Memory B cell (primary cell): ENCODE measurements at places on chromosomes 2 and 18.

- no peak for DNase-seq
These were observed 87.0 kb downstream of the MTX2 start for GRCh38 chr2:176356251-176356650.

DNA sequence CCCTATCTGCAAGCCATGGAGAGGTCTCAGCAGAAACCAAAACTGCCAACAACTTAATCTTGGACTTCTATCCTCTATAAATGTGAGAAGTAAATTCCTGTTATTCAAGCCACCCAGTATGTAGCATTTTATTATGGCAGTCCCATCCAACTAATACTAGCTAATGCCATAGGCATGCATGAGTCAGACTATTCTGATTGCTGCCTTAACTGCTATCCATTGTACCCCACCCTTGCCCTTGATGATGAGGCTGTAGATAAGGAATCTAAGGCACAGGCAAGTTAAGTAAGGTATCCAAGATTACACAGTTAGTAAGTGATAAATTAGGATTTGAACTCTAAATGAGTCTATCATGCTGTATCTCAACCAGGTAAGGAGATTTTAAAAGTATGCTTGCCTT is 223.0 kb downstream of the UBE2E3 start:
- no peak for DNase-seq

GRCh38 chr18:42644729-42645131 is 470.8 kb downstream of the RIT2 start:
- no peak for DNase-seq

DNA sequence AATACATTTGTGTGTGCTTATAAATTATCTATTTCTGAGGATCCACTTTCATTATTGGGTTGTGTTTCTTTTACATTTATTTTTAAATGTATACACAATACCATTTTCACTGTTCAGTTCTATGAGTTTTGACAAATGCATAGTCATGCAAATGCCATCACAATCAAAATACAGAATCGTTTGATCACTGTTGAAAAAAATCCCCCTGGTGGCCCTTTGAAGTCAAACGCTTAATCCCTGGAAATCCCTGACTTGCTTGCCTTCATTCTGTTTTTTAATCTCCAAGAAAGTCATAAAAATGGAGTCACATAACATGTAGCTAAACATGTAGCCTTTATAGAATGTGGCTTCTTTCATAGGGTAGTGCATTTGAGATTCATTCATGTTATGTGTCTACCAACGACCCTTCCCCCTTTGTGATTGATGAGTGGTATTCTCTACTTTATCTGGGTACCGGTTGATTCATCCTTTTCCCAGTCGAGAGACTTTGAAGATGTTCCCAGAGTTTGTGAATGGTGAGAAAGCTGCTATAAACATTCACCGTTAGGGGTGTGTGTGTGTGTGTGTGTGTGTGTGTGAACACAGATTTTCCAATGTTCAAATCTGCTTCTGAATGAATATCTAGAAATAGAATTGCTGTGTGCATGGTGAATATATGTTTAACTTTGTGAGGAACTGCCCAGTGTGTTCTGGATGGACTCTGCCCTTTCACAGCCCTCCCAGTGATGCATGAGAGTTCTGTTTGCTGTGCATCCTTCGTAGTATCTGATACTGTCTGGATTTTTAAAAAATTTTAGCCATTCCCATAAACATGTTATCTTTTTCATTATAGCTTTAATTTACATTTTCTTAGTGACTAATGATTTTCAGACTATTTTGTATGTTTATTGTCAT is 173.6 kb downstream of the GALR1 start:
- no peak for DNase-seq

DNA sequence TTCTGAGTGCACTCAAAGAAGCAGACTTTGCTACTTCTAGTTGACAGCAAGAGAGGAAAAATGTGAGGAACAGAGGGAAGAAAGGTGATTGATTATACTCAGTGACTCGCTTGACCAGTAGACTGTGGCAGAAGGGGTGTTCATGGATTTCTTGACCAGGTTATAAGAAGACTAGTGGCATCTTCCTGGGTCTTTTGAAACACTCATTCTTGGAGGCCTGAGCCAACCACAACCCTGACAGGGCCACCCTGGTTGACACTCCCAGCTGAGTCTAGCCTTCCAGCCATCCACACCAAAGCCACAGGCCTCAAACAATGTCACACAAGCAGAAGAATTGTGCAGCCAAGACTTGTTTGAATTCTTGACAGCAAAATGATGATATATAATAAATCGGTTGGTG is 366.3 kb downstream of the SS18 start:
- no peak for DNase-seq

DNA sequence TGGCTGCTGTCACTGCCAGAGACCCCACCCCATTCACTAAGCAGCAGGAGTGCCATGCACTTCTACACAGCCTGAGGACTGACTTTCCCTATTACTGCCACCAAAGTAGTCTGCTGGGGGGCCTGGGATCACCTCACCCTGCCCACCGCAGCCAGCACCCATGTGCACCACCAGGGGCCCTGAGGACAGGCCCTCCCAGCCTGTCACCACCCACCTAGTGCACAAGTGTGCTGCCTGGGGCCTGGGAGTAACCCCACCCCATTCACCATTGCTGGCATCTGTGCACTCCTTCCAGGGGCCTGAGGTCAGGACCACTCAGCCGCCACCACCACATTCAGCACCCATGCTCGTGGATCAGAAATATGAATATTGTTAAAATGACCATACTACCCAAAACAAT is 247.8 kb upstream of the NCKAP5 start:
- DNase-seq = no peak

DNA sequence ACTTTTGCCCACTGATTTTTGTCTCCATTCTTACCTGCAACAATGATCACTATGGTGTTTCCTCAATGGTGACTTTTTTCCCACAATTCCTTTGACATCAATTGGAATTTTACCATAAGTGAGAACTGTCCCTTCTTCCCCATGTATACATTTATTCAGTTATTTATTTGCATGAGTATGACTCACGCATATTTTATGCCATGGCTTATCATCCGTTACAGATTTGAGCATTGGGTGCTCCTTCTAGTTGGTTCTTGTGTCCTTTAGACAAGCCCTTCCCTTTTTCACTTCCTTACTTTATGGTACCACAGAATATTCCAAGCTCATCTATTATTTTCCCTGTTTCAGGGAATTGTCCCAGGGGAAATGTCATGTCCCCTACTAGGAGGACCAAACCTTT is 7.6 kb downstream of the COX5B start:
- DNase-seq = no peak

GRCh38 chr2:68909793-68910674 is 38.8 kb upstream of the BMP10 start:
- peak; percentile 72 for DNase-seq

DNA sequence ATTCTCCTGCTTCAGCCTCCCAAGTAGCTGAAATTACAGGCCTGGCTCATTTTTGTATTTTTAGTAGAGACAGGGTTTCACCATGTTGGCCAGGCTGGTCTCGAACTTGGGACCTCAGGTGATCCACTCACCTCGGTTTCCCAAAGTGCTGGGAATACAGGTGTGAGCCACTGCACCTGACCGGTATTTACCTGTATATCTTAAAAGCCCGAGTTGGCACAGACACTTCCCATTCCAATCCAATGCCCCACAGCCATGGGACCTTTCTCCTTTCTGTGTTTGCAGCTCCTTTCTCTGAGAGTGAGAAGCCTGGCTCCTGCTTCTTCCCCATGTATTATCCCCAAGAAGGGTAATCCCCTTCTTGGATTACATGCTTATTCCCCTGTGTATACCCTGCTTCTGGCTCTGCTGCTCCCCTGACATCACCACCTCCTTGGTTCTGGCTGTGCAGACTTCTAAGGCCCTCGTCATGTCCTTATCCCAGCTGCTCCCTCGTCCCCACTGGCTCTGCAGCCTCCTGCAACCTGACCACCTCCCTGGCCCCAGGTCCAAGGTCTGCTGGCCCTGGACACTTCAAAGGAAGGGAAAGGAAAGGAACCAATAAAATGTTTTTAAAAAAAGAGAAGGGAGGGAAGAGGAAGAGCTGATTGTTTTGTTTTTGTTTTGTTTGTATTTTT is 52.8 kb downstream of the INPP5D start:
- DNase-seq = no peak

- no peak for DNase-seq
These were observed 29.3 kb downstream of the SERPINE2 start for GRCh38 chr2:224009605-224010315.

DNA sequence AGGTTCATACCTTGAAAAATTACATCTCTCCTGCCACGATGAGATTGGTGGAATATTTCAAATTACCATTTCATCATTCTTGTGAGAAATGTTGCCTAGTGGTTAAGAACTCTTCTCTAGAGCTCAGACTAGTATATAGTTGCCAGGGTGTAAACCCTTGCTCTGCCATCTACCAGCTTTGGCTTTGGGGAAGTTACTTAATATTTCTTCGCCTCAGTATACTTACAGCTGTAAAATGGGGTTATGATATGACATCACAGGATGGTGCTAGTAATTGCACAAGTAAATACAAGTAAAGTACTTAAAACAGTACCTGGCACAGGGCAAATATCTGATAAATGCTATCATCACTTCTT is 1.5 kb downstream of the SPOPL start:
- peak; percentile 44 for DNase-seq

GRCh38 chr2:120765678-120766469 is 30.2 kb downstream of the GLI2 start:
- DNase-seq = no peak

- DNase-seq = no peak
These were observed 98.8 kb upstream of the MMADHC start for GRCh38 chr2:149686136-149687051.

GRCh38 chr18:29161429-29161828 is 984.5 kb upstream of the CDH2 start:
- no peak for DNase-seq

GRCh38 chr2:75752828-75753227 is 42.1 kb upstream of the GCFC2 start:
- no peak for DNase-seq

DNA sequence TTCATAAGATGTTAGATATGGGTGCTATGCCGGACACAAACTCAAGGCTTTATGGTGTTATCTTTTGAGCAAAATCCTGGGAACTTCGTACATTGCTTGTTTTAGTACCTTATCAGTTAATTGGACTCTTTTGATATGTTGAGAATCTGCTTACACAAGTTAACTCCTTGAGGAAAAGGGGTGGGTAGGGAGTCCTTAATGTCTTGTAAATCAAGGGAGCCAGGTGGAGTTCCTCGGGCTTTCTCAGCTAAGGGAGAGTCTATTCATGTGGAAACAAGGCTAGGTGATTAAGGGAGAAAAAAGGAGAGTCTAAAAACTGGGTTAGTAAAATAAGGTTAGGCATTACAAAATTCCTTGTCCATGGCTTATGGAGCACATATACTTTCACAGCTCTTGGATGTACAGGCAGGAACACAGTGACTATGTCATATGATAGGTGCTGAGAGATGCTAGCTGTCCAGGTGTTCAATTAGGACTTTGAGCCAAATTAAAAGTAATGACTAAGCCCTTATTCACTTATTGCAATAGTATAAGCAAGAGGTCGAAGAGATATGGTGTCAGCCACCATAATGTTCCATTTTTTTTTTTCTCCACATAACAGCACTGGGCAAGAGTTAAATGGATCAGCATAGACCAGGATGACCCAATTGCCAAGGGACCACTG is 59.5 kb upstream of the DYNAP start:
- no peak for DNase-seq

GRCh38 chr2:85713836-85714235 is 19.7 kb downstream of the GNLY start:
- no peak for DNase-seq

- DNase-seq = no peak
These were observed 999.8 kb upstream of the CDH2 start for GRCh38 chr18:29176681-29177080.

- peak; percentile 56 for DNase-seq
These were observed 70.6 kb downstream of the MBP start for GRCh38 chr18:77061946-77062517.

DNA sequence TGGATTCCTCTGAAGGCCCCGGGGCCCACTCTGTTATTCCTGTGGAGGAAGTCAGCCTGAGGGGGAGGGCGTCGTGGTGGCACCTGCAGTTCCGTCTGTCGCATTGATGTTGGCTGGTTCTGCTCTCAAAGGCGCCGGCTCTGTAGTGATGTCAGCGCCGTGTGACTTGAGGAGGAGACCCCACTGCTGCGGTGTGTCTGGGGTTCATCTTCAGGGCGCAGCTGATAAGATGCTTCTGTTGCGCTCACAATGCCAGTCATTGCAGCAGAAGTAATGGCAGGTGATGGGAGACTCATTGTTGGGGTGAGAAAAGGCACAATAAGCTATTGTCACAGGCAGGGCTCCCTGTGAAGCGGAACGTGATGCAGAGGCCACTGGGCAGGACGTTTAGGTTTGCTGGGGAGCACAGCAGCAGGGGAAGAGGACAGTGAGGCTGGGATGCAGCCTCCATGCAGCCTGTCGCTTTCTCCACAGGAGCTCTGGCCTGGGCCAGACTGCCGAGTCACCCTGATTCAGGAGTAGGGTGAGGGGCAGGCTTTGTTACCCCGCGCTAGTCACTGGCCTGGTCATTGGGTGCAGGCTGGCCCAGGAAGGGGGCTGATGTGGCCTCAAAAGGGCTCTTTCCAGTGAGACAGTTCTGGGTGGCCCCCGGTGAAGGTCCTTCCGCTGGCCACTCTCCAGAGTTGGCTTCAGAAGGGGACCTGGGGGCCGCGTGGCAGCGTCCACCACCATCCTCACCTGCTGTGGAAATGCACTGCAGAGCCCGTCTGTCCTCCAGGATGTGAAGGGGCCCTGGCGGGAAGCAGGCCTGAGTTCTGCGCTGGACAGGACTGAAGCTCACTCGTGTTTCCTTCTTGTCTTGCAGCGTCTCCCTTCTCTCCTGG is 42.9 kb downstream of the SH3BP4 start:
- DNase-seq = no peak

DNA sequence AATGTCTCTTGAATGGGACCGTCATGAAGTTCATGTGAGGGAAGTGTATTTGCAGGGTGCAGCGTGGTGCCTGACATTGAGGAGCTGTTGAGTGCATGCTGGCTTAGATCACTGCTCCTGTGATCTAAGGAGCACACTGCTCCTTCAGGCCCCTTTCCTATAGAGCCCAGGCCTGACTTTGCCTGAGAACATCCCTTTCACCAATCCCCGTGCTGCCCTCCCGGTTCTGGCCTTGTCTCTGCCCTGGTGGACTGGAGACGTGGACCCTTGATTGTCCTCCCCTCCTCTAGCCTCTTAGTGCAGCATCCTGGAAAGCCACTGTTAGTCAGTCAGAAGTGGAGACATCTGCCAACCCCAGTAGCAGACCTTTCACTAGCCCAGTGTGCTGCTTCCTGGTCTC is 323.6 kb upstream of the HS6ST1 start:
- no peak for DNase-seq

- no peak for DNase-seq
These were observed 610.4 kb downstream of the ERBB4 start for GRCh38 chr2:211928201-211928600.

- no peak for DNase-seq
These were observed 85.3 kb upstream of the KLHL29 start for GRCh38 chr2:23299476-23300195.

- no peak for DNase-seq
These were observed 112.9 kb upstream of the STK17B start for GRCh38 chr2:196284144-196284844.

DNA sequence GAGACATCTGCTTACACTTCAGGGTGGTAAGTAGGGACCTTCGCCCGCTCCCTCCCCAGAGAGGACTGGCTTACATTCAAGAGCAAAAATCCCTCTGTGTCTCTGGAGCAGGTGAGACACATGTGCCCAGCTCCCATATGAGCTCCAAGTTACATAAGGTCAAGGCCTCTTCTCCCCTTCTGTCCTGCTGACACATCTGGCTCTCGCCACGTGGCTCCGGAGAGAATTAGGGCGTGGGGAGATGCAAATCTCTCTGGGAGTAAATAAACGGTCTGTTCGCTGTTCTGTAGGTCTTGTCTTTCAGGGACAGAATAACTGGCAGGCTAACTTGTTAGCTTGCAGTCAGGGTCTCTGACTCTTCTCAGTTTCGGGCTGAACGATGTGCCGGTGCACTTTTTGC is 16.2 kb downstream of the MRO start:
- no peak for DNase-seq
